ENCODE measurements at places on chromosomes 11 and 22.

DNA sequence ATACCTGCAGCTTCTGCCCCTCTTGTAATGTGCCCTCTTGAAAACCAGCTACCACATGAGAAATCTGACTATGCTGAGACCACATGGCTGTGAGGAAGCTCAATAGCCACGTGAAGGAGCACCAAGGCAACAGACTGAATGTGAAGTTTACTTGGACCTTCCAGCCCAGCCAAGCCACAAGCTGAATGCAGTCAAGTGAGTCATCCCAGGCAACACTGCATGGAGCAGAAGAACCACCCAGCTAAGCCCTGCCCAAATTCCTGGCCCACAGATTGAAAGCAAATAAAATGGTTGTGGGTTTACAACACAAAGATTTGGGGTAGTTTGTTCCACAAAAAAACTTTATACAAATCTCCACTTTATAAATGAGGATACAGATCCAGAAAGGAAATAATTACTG, 114.5 kb downstream of the TIMP3 start:
- no peak for DNase-seq

- no peak for DNase-seq
Measured at GRCh38 chr22:32574958-32575910, 100.6 kb downstream of the FBXO7 start.

DNA sequence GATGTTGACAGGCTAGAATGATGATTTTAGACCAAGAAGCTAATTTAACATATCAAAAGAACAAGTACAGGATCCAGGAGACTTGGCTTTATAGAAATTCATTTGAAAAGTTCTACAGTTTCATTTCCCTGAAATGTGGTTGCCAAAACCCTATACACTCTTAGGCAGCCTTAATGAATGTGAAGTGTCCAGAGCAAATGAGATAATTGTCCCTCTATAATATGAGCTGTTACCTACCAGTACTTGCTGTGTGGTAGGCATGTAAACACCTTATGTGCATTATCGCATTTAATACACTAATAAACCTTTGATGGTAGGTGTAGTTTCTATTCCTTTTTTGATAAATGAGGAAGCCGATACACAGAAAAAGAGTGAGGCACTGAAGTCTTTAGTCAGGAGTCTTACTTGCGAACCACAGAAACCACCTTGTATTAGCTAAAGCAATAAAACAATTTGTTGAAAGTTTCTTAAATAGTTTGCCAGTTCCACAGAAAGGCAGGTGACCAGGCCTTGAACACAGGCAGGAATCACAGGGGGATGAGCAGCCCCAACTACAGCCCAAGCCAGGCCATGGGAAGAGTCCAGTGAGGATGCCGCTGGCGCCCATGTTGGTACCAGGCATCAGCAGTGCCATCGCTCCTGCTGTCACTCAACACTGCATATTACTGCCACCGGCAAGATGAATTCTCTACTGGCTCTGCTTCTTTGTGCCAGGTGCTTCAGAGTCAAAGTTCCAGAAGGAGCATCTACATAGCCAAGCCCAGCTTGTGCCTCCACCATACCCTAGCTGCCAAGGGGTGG, 81.7 kb downstream of the SWAP70 start:
- DNase-seq = no peak

- no peak for DNase-seq
Measured at GRCh38 chr11:128061281-128061871, 526.0 kb downstream of the ETS1 start.

DNA sequence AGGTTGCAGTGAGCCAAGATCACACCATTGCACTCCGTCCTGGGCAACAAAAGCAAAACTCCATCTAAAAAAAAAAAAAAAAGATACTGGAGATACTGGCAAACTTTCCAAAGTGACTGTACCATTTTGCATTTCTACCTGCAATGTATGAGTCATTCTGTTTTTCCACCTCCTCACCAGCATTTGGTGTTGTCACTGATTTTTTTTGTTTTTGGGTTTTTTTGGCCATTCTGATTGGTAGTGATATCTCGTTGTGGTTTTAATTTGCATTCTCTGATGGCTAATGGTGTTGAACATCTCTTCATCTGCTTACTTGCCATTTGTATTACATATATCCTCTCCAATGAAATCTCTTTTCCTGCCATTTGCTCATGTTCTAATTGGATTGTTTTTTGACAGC, 12.0 kb upstream of the RBX1 start:
- DNase-seq = no peak

DNA sequence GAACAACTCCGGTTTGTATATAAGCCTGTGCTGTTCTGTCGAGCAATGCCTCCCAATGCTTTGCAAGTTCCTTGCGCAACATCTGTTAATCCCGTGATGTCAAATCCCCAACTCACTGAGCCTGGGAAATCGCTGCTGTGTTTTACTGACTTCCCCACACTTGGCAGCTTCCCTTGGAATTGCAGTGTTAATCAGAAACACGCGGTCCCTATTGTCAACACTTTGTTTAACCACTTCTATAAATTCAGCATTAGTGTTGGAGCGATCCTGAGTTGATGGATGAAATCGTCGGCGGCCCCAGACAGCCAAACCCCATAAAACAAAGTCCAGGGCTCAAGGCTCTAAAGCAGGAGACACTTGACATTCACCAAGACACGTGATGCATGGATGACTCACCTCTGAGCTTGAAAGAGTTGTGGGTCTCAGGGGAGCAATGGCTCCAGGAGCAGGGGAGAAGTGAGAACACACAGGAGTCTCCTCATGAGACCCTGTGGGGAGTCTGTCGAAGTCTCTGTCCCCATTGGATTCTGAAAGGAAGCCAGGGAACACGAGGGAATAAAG, 555.3 kb downstream of the MIAT start:
- peak; percentile 70 for DNase-seq

- DNase-seq = peak; percentile 22
Measured at GRCh38 chr11:130418756-130419155, 9.7 kb downstream of the ADAMTS8 start.
